ENCODE measurements at places on chromosomes 4 and X.

- no peak for DNase-seq
Observed at GRCh38 chr4:110998320-110998719, 375.4 kb upstream of the PITX2 start.

- DNase-seq: no peak
Observed at GRCh38 chr4:159725571-159725970, 622.7 kb downstream of the RAPGEF2 start.

DNA sequence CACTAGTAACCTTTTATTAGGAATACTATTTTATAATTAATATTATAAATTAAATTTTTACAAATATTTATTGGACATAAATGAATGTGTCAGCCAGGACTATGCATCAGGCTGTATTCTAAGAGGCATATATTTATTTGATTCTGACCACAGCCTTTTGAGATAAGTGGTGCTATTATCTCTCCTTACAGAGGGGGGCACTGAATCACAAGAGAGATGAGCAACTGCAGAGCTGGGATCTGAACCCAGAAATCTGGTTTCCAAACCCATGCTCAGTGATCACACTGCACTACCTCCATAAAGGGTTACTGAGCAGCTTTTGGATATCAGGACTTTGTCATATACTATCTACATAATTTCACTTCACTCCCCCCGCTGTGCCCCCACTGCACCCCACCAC lies 322.0 kb downstream of the TMA16 start:
- no peak for DNase-seq

GRCh38 chr4:120765260-120765680 lies 157.3 kb downstream of the PRDM5 start:
- DNase-seq: no peak

DNA sequence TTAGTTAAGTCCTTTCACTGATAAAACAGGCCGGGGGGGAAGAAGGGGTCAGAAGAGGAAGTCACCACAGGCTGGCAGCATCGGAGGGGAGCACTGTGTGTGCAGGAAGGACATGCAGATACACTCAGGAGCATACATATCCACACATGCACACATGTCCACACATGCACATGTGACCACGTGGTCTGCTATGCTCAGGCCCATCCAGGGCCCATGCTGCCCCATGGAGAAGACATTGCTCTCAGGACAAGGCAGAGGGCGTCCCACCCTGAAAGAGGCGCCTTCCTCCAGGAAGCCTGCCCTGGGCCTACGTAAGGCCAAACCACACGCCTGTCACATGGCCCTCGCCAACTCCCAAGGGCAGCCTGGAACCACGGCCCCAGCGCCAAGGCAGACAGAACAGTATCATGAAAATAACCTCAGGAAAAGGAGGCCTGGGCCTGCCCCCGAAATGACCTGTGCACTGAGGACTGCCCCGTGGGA lies 15.8 kb downstream of the WDR1 start:
- DNase-seq: no peak

GRCh38 chrX:9164533-9165426 lies 130.9 kb upstream of the FAM9B start:
- DNase-seq: no peak
